ENCODE measurements at places on chromosomes 6 and 20.

GRCh38 chr20:54379893-54380584 lies 95.4 kb upstream of the DOK5 start:
- no peak overlapping the region for H3K27ac ChIP-seq
- peaks cover 20% of the 10 kb centered on the region for H3K27me3 ChIP-seq
- H3K4me1 ChIP-seq, result no peaks in the 10 kb centered on the region

GRCh38 chr20:21509597-21510371 lies 4.1 kb downstream of the NKX2-2 start:
- H3K4me3 ChIP-seq, result peak overlapping the region; percentile 85
- no peaks in the 10 kb centered on the region for H3K36me3 ChIP-seq
- H3K27me3 ChIP-seq, result peaks cover 60% of the 10 kb centered on the region
- no peak overlapping the region for H3K27ac ChIP-seq

DNA sequence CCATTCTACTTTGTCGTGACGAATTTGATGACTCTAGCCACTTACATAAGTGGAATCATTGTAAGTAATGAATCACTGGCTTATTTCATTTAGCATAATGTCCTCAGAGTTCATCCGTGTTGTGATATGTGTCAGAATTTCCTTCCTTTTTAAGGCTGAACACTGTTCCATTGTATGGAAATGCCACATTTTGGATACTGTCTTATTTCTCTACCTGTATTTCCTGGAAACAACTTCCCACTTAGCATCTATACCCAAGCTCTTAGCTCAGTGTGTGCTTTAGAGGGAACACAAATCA lies 28.8 kb upstream of the GGTLC1 start:
- H3K4me3 ChIP-seq, result no peak overlapping the region
- peaks cover 5% of the 10 kb centered on the region for H3K4me1 ChIP-seq
- peaks cover 32% of the 10 kb centered on the region for H3K27me3 ChIP-seq
- H3K36me3 ChIP-seq, result peaks cover 3% of the 10 kb centered on the region
- peak overlapping the region; percentile 54 for H3K27ac ChIP-seq

- H3K4me3 ChIP-seq, result no peak overlapping the region
- DNase-seq, result no peak
- H3K27me3 ChIP-seq, result no peaks in the 10 kb centered on the region
These were observed 958 bp downstream of the MLIP start for GRCh38 chr6:54112151-54112650.

DNA sequence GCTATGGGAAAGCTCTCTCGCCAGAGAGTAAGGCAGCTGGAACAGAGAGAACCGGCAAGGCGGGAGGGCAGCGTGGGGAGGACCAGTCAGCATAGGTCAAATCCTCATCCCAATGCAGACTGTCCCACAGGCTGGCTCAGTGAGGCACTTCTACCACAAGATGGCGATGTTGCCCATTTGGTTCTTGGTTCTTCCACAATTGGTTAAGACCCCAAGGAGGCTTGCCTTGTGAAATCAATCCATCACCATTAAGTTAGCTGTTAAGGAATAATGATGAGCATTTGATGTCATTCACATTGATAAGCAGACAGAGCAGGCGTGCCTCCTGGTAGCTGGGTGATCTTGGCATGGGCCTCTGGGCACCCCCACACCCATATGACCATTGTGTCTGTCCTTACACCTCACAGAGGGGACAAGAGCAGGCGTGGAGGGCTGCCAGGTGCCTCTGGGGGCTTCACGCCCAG lies 2.4 kb downstream of the CSTL1 start:
- peaks cover 38% of the 10 kb centered on the region for H3K27me3 ChIP-seq
- peaks cover 8% of the 10 kb centered on the region for H3K4me1 ChIP-seq
- H3K27ac ChIP-seq, result no peak overlapping the region
- peak; percentile 16 for DNase-seq
- no peaks in the 10 kb centered on the region for H3K36me3 ChIP-seq
- no peak overlapping the region for H3K4me3 ChIP-seq

- H3K4me1 ChIP-seq, result no peaks in the 10 kb centered on the region
- H3K27me3 ChIP-seq, result peaks cover 15% of the 10 kb centered on the region
- DNase-seq, result no peak
These were observed 69.0 kb downstream of the SLC22A3 start for GRCh38 chr6:160417146-160417545.

DNA sequence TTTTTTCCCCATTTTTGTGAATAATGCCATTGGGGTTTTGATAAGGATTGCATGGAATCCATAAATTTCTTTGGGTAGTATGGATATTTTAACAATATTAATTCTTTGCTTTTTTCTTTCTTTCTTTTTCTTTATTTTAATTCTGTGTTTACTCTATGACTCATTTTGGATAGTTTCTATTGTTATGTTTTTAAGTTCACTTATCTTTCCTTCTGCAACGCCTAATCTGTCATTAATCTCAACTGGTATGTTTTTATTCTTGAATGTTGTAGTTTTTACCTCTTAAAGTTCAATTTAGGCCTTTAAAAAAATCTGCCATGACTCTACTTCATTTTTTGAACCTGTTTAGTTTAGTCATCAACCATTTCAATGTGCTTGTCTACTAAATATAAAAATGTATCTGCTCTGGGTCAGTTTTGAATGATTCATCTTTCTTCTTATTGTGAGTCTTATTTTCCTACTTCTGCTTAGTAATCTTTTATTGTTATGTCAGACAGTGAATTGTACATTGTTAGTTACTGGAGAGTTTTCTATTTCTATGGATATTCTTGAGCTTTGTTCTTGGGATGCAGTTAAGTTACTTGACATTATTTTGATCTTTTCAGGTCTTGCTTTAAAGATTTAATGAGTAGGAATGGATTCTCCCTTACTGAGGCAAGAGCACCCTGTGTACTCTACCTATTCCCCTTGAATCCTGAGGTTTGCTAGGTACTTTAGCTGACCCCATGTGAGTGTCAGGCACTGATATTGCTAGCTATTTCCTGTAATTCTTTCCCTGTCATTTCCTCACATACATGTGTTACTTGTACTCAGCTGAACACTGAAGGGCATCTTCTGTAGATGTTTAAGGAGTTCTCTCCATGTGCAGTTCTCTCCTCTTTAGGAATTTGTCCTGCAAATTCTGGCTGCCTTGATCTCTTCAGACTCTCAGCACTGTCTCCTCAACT lies 104.2 kb downstream of the TFAP2B start:
- H3K4me1 ChIP-seq, result no peaks in the 10 kb centered on the region
- DNase-seq, result no peak
- H3K27ac ChIP-seq, result no peak overlapping the region
- H3K4me3 ChIP-seq, result no peak overlapping the region
- no peaks in the 10 kb centered on the region for H3K36me3 ChIP-seq

- no peak within 1 kb of the TSS for H3K27ac ChIP-seq
- no peaks in the 10 kb centered on the region for H3K36me3 ChIP-seq
- peaks cover 47% of the 10 kb centered on the region for H3K27me3 ChIP-seq
- peak within 1 kb of the TSS; percentile 49 for H3K4me3 ChIP-seq
- no peaks in the 10 kb centered on the region for H3K4me1 ChIP-seq
- DNase-seq, result no peak
These were observed at the start of gene PRR18 for GRCh38 chr6:166308033-166308768. Gene PRR18 (minus strand): TSS chr6:166308392. CDS start chr6:166308142, 250 bp downstream.

GRCh38 chr6:132866762-132867449 lies 52.5 kb downstream of the RPS12 start:
- H3K36me3 ChIP-seq, result no peaks in the 10 kb centered on the region
- no peak overlapping the region for H3K27ac ChIP-seq
- no peaks in the 10 kb centered on the region for H3K4me1 ChIP-seq
- H3K4me3 ChIP-seq, result no peak overlapping the region

- peaks cover 39% of the 10 kb centered on the region for H3K27me3 ChIP-seq
- H3K27ac ChIP-seq, result no peak overlapping the region
- H3K4me3 ChIP-seq, result no peak overlapping the region
- H3K4me1 ChIP-seq, result no peaks in the 10 kb centered on the region
- DNase-seq, result no peak
These were observed 227.4 kb downstream of the LRFN2 start for GRCh38 chr6:40359808-40360207.

- no peaks in the 10 kb centered on the region for H3K27me3 ChIP-seq
- H3K27ac ChIP-seq, result no peak overlapping the region
- H3K4me3 ChIP-seq, result no peak overlapping the region
- H3K36me3 ChIP-seq, result peaks cover 6% of the 10 kb centered on the region
- no peak for DNase-seq
These were observed 250.9 kb downstream of the UTRN start for GRCh38 chr6:144536079-144536478.

- peaks cover 14% of the 10 kb centered on the region for H3K27me3 ChIP-seq
- no peak for DNase-seq
- no peak overlapping the region for H3K27ac ChIP-seq
- H3K4me1 ChIP-seq, result peaks cover 2% of the 10 kb centered on the region
- no peak overlapping the region for H3K4me3 ChIP-seq
- peaks cover 5% of the 10 kb centered on the region for H3K36me3 ChIP-seq
These were observed 15.3 kb upstream of the NINL start for GRCh38 chr20:25600632-25601031.

GRCh38 chr6:138377844-138378243 lies at the start of gene SMIM28:
Gene SMIM28 (plus strand): TSS chr6:138377905. CDS start chr6:138378073, 168 bp downstream.
- H3K36me3 ChIP-seq, result peaks cover 5% of the 10 kb centered on the region
- H3K4me3 ChIP-seq, result no peak within 1 kb of the TSS
- peaks cover 5% of the 10 kb centered on the region for H3K27me3 ChIP-seq
- no peak for DNase-seq
- no peaks in the 10 kb centered on the region for H3K4me1 ChIP-seq

- H3K4me3 ChIP-seq, result no peak overlapping the region
- H3K4me1 ChIP-seq, result no peaks in the 10 kb centered on the region
- DNase-seq, result no peak
- peaks cover 32% of the 10 kb centered on the region for H3K27me3 ChIP-seq
- no peaks in the 10 kb centered on the region for H3K36me3 ChIP-seq
- H3K27ac ChIP-seq, result no peak overlapping the region
These were observed 71.2 kb downstream of the KIAA0319 start for GRCh38 chr6:24574809-24575208.

DNA sequence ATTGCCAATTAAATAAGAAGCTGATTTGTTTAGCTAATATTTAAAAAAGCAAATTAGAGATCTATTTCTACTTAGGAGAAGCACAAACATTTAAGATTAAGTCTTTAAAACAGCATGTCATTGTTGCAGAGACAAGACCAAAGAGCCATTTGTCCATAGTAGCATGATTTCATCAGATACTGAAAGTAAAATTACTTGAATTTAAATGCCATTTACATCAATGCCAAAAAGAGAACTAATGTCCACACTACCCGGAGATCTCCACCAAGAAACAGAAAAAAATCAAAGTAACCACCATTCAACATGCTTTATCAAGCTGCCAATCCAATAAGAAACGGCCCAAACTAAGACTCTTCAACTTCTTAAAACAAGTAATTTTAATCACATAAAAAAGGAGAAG lies 15.7 kb downstream of the AURKA start:
- H3K4me3 ChIP-seq, result no peak overlapping the region
- no peaks in the 10 kb centered on the region for H3K27me3 ChIP-seq
- peaks cover 10% of the 10 kb centered on the region for H3K4me1 ChIP-seq
- H3K36me3 ChIP-seq, result no peaks in the 10 kb centered on the region

GRCh38 chr6:69818223-69818930 lies 21.6 kb upstream of the LMBRD1 start:
- DNase-seq, result no peak
- H3K27ac ChIP-seq, result no peak overlapping the region
- peaks cover 4% of the 10 kb centered on the region for H3K36me3 ChIP-seq

DNA sequence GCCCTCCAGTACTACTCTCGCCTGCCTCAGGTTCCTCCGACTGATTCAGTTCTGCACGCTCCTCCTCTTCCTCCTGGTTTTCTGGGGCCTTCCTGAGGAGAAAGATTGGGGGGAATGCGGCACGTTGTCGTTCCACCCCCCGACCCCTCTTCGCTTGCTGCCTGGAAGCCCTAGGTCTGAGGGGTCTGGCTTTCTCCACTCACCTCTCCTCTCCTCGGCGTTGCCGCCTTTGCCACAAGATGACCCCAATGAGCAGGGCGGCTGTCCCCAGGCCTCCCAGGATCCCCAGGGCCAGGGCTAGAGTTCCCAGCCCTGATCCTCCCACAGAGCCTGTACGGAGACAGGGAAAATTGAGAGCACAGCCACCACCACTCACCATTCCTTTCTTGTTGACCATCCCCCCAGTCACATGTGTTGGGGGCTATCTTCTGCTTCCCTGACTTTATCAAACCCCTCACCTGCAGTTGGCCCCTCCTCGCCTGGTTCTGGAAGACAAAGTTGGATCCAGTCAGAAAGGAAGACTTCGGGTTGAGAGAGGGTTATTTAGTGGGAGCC lies 2.8 kb downstream of the AGER start:
- H3K36me3 ChIP-seq, result peaks cover 10% of the 10 kb centered on the region
- peaks cover 46% of the 10 kb centered on the region for H3K4me1 ChIP-seq
- peak overlapping the region; percentile 98 for H3K27ac ChIP-seq
- H3K27me3 ChIP-seq, result no peaks in the 10 kb centered on the region

DNA sequence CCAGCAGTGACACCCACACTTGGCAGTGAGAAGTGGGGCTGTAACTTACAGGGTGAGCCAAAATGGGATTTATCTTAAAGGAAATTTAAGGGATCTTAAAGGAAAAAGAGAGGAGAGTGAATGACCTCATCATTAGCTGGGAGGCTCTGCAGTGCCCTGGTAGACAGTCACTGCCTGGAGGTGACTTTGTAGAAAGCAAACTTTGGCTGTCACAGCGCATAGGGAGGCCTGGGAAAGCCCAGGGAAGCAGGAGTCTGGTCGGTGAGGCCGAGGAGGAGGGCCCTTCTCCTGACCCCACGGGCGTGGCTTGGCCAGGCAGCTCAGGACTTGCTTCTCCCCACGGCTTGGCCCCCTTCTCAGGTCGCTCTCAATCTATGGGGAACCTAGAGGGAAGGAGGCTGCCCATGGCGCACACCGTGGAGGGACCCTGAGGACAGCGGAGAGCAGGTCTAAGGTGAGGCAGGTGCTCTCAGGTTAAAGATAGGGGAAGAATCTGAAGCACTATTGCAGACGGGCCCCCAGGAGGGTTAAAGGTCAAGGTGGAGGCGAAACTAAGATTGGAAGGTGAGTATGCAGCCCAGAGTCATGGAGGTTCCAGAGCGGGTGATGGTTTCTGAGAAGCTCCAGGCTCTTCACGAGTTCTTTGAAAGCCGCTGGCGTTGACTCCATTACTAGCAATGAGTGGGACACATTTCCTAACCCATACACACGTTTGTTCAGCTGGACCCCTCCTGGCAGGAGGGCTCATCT lies 15.6 kb upstream of the RIPK1 start:
- no peaks in the 10 kb centered on the region for H3K36me3 ChIP-seq
- peak overlapping the region; percentile 76 for H3K4me3 ChIP-seq
- H3K27ac ChIP-seq, result peak overlapping the region; percentile 74

DNA sequence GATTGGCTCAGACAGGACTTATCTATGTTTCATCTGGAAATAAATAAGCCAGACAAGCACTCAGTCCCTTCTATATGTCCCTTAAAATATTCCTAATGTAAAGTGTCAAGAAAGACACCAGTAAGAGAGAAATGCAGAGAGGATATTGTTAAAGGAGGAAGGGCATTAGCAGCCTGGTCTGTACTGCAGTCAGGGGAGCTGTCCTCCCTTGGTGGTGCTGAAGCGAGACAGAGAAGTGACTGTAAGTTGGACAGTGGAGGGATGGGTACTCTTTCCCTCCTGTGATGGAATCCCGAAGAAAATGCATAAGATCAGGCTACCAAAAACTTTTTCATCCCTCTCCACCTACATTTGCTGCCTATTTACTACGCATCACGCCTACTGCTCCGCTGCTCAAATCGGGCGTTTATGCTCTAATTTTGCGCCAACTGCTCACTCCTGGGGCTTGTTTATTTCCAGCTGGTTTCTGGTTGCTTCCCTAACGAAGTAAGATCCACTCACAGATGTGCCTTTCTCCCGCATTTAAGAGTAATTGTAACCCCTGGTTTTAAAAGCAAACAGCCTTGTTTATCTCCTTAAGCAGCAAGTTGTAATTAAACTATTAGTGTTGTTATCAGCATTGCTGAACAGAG lies 35.2 kb downstream of the PHACTR1 start:
- H3K36me3 ChIP-seq, result peaks cover 4% of the 10 kb centered on the region
- H3K4me3 ChIP-seq, result no peak overlapping the region
